ENCODE measurements at places on chromosomes 3 and 15. TPM values are rescaled to one million over a fixed set of nuclear protein-coding genes. Genes with fewer than 3 reads are reported as not detected.
A peak's percentile ranks its signal among the peaks of the same experiment; 100 is the strongest.

GRCh38 chr15:100059521-100059920 is 282.3 kb downstream of the ADAMTS17 start:
- no peak for DNase-seq

- DNase-seq = no peak
These were observed 8.8 kb upstream of the ANKDD1A start for GRCh38 chr15:64902863-64903262.

DNA sequence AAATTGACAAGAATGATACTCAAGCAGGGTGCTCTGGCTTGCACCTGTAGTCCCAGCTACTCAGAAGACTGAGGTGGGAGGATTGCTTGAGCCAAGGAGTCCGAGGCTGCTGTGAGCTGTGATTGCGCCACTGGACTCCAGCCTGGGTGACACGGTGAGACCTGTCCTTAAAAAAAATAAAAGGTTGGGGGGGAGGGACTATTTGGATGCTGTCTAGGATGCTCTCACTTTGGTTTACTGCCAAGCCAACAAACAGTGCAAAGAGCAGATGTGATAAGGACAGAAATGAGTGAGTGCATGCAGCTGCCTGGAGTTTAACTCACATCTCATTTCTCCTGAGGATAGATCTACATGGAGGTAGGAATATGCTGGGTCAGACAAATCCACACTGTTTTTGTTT is 130.0 kb downstream of the FRMD4B start:
- no peak for DNase-seq

Gene SI
- not detected for total RNA-seq

DNA sequence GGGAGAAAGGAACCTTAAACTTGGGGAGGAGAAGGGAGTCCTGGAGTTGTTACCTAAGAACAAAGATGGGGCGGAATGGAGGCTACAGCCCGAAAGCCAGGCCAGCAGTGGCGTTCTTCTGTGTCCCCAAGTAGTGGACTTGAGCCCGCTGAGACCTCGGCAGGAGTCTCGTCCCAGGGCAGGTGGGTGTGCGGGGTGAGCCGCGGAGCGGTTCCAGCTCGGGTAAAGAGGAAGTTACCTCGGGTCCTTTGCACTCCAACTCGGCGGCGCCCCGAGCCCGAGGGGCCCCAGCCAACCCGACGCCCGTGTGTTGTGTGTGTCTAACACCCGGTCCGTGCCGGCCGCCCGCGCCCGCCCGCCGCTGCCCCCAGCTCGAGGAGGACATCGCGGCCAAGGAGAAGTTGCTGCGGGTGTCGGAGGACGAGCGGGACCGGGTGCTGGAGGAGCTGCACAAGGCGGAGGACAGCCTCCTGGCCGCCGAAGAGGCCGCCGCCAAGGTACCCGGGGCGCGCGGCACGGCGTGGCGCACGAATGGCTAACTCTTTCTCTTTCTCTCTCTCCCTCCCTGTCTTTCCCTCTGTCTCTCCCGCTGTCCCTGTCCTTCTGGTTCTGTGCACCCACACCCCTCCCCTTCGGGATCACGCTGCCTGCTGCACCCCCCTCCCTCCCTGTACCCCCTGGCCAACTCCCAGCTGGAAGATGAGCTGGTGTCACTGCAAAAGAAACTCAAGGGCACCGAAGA is 959 bp downstream of the TPM1 start:
- peak; percentile 9 for DNase-seq

GRCh38 chr3:156472150-156472549 is 82.8 kb downstream of the SSR3 start:
- peak; percentile 18 for DNase-seq

Gene CYP11A1
- total RNA-seq = 0.29 TPM

DNA sequence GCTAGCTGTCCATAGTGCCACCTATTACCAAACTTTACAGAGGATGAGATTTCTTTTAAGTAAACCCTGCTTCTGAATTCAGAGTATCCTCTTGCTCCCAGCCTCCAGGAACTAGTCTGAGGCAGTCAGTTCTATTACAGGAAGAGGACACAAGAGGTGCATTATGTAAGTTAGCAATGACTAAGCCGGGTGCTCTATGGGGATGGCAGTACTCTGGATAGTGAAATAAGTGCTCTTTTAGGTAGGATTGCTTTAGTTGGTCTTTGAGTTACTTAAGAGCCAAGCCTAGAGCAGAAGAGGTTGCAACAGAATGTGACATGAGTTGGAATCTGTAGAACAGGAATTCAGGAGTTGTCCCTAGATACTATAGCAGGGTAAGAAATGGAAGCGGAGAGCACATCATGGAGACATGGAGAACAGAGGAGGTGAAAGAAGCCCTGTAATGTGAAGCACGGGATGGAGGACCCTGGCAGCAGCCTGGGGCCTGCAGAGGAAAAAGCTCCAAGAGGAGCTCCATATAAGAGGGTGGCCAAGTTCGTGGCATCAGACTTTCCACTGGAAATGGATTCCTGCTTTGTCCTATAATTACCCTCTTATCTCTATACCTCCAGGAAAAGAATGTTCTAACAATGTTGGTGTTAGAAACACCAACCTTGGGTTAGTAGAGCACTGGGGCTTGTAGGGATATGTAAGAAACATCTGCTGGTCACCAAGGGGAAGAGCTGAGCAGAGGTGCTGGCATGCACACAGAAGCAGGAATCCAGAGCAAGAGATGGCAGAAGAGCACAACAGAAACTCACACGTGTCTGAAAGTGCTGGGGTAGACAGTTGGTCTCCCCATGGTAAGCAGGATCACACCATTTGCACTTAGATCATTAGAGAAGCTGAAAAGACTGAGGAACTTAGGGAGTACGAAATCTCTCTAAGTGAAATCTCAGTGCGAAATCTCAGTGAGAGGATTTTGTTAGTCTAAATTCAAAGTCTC is 851.1 kb downstream of the FHIT start:
- DNase-seq = no peak

DNA sequence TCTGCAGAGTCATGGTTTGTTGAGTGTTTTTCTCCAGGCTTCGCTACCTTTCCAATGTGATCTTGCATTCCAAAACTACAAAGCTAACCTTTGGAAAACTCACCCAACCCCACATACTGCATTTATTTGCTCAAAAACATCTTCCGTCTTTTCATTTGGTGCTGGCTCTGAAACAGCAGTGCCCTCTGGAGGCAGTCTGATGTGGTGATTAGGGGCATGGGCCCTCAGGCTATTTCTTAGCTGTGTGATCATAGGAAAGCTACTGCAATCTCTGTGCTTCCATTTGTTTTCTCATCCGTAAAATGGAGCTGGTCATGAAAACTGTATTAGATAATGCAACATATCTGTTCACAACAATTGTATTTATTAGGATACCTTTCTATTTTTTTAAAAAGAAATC is 47.0 kb downstream of the MTHFS start:
- peak; percentile 43 for DNase-seq

DNA sequence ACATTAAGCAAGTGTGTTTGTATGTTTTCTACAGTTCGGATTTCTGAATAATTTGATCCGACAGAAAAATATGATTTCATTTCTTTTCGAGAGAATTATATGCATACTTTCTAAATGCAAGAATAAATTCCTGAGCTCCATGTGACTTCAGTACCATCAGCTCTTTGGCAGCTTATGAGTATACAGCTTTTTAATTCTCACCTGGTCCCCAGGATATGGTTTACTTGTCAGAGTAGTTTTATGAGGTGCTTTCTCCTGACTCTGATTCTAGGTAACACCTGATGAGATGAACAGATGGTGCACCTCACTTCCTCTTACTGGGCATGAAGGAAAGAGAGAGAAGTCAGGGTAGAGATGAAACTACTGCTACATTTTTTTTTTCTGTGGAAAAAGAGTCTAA is 3.1 kb downstream of the HGD start:
- DNase-seq = no peak

DNA sequence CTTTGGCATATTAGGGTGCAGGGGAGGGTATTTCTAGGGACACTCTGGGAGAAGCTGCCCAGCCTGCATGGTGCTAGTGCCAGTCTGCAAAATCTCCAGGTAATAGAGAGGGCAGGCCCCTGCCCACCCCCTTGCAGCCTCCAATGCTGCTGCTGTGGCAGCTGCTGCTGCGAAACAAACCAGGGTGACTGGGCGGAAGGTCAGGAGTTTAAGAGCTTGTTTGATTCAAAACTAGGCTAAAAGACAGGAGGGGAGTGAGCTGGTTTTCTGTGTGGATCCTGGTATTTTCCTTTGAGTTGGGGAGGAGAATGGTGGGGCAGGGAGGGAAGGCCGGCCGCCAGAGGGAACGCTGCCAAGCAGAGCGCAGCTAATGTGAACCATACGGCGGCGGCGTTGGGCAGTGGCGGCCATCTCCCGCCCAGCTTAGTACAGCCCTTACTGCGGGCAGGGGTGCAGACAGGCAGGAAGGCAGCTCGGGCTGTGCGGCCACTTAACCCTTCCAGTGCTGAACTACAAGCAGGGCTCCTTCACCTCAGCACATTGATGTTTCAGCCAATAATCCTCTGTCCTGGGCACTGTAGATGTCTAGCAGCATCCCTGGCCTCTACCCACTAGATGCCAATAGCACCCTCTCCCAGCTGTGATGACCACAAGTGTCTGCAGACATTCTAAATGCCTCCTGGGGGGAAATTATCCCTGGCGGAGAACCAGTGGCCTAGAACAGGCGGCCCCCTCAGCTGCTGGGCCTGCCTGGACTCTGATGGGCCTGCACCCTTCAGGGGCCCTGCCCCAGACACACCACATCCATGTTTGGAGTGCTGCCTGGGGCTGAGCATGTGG is 125.7 kb downstream of the EEFSEC start:
- DNase-seq = no peak

DNA sequence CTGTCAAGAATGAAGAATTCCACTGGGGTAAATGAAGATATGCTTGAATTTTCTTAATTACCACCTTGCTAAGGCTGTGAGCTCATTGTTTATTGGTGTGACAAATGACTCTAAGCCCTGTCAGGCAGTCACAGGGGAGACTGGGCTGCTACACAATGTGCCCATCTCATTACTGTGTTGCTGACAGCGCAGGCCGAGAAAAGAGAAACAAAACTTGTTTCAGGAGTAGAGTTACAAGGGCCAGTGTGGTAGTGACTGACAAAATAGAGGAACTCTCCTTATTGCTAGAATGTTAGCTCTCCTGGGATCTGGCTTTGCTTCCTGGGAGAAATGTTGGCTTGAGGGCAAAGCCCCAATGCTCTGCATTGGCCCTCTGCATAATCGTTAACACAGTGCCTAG is 130.4 kb upstream of the CRBN start:
- no peak for DNase-seq

GRCh38 chr3:40456279-40456939 is 730 bp upstream of the RPL14 start:
- no peak for DNase-seq

DNA sequence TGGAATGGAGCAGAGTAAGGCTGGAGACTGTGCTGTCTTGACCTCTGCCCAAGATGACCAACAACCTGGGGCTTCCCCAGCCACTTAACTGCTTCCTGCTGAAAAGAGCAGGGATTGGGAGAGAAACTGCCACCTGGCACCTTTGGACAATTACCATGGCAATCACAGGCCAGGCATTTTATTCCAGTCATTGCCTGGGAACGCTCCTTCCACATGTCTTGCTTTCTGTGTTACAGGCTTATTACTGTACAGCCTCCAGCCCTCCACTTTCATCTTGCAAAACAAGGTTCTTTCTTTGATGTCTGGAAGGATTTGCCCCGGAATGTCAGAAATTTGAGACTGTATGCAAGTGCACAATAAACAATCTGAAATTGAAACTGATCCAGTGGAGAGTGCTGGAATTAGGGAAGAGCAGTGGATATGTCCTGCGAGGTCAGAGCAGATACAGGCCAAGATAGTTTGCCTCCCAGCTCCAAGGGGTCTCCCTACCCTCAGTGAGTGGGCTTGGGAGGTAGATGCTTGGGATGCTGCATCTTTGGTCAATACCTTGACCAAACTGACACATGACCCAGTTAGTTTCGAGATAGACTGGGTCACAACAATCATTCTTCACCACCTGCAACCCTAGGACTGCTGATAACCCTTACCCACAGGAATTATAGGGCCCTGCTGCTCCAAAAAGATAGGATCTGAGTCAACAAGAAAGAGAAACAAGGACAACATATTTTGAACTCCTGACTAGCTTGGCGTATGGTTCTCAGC is 2.7 kb downstream of the PPP1R14D start:
- no peak for DNase-seq

DNA sequence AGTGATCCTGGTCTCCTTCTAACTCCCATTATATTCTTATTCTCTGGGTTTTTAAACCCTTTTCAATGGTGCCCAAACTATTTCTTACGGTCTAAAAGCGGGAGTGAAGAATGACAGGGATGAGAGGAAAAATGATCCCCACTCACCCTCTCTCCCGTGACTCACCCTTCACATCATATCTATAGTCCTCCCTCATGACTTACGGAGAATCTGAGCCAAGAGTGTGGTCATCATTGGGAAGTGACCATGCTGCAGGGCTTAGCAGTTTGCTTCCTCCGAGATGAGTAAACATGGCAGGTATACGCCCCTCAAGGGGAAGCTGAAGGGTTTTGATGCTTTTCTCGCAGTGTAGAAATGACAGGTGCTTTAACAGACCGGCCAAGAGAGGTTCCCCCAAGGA is 274.0 kb downstream of the RYR3 start:
- no peak for DNase-seq

- no peak for DNase-seq
These were observed 43.7 kb downstream of the LRRC49 start for GRCh38 chr15:70936326-70936725.

DNA sequence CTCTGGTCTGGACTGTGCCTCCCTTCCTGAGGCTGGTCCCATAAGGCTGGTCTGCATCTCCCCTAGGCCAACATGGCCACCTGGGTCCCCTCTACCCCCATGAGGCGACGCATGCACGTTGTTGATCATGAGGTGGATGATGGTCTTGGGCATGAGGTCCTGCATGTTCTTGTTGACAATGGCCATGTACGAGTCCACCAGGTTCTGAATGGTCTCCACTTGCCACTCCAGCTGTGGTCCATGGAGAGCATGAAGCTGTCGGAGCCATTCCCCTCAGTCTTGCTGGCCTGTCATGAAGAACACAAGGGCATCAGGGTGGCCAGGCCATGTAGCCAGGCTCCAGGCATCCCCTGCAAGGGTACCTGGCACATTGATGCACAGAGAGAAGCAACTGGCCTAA is 27.1 kb upstream of the CSPG4 start:
- no peak for DNase-seq

DNA sequence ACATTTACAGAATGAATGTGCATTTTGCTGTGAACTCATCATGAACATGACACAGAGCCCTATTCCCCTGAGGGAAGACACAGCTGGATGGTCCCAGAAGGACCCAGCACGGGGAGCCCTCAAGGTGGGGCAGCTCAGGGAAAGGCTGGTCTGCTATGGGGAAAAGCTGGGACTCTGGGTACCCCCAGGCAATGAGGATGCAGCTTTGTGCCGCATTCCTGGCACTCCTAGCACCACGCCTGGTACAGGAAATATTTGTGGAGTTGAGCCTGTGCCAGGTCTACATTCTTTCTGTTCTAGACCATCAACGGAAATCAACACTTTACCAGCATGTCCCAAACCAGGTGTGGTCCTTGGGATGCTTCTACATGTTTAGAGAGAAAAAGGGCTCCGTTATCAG is 74.0 kb downstream of the SRGAP3 start:
- DNase-seq = no peak

Gene EIF2B5
- total RNA-seq = 59.9 TPM
